Stimulated activated CD8-positive, alpha-beta memory T cell treated with anti-CD3 and anti-CD28 coated beads, Interleukin-15, amount 100 ng/mL, for 24 hours (primary cell): ENCODE measurements at places on chromosomes 5 and 9.

DNA sequence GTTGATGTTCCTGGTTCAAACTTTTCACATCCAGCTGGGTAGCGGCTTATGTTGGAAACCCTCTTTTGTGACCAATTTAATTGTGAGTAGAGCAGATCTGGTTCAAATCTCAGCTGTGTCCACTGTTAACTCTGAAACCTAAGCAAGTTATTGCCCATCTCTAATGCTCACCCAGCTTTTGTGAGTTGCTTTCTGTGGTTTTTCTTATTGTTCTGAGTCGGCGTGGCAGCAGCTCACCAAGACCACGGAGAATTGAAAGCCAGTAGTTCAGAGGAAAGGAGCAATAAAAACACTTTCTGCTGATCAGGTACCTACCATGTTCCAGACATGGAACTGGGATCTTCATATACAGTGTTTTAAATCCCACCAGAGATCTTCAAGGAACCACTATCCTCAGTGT is 114.4 kb downstream of the DOCK2 start:
- no peak for DNase-seq

DNA sequence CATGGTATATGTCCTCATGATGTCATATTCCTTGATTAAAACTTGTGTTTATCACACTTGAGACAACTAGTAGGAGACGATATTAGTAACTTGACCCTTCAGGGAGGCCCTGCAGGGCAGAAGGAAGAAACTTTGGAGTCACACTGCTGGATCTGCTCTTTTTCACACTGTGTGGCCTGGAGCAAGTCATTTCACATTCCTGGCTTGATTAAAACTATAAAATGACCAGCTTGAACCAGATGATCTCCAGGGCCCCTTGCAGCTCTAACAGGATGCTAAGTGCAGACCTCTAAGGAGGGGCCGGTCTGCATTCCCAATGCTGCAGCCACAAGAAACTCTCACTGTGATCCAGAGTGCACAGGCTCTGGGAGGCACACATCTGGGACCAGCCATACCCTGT is 146.4 kb upstream of the ZNF366 start:
- no peak for DNase-seq

GRCh38 chr5:177368869-177369644 is 11.3 kb downstream of the RGS14 start:
- DNase-seq: no peak

GRCh38 chr5:32953694-32954093 is 242.6 kb downstream of the NPR3 start:
- no peak for DNase-seq

DNA sequence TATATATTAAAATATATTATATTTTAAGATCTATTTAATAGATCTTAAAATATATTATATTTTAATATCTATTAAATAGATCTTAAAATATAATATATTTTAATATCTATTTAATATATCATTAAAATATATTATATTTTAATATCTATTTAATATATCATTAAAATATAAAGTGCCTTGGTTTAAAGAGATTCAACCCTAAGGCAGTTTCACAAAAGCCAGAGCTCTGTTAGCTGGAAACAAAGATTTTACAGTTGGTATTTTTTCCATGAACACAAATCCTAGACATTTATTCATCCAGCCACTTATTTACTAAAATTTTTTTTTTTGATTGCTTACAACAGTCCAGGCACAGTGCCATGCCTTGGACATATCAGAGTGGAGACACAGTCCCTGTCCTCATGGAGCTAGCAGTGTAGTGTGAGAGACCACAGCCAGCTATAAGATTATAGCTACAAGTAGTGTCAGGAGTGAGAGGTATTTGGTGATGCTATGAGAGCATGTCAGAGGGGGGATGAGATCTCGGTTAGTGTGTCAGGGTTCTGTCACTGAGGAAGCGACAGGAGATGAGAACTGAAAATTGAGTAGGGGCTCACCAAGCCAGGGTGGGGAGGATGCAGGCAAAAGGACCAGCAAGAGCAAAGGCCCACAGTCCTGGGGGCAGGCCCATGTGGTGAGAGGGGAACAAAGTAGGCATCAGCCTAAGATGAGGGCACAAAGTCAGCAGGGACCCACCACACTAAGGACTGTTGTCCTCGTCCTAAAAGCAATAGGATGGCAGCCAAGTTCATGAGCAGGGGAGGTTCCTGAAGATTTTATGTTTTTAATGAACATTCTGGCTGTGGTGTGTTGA is 74.5 kb downstream of the FBXO38 start:
- DNase-seq: no peak

DNA sequence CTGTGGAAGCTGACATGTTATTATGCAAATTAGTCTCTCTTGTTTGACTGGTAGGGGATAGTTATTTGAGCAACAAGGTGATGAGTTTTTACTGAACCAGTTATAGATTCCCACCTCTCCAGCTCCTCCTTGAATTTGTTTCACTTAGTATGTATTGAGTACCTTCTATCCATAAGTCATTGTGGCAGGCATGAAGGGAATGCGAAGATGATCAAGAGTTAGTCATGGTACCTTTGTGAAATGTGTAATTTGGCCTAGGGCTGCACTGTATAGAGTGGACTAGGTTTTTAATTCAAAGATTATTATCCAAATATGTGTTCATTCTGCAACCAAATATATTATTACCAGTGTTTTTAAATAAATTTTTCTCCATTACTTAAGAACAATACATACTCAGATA is 110.1 kb downstream of the HACD4 start:
- DNase-seq: no peak

DNA sequence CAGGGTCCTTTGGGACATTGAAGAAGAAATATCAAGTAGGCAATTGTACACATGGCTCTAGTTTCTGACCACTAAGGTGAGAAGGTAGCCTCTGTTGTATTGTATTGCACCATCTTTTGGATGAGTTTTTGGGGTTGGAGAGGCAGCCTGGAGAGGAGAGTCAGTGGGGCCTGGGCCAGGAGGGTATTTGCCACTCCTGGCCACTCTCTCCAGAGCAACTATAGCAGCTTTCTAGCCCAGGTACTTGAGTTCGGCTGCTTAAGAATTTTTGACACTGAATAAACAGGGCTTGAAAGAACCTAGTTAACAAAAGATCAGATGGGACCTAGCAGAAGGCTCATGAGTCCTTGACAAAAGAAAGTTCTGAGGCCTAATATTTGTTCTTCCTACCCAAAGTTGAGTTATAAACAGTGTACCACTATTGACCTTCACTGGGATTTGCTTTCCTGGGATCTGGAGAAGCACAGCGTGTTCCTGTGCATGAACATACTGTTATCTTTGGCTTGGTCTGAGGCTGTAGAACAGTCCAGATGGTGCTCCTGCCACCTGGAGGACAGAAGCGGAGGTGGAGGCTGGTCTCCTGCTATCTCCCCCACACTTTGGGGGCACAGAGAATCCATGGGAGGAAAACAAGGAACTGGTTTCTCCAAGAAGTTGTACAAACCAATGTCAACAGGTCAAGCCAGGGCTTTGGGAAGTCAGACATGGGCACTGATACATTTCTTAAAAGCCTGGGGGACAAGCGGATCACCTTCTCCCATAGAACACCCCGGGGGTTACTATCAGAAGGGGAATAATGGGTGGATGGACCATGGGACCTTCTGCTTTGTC is 110.4 kb upstream of the LIFR start:
- no peak for DNase-seq

GRCh38 chr5:138444078-138444773 is 5.4 kb downstream of the REEP2 start:
- no peak for DNase-seq

DNA sequence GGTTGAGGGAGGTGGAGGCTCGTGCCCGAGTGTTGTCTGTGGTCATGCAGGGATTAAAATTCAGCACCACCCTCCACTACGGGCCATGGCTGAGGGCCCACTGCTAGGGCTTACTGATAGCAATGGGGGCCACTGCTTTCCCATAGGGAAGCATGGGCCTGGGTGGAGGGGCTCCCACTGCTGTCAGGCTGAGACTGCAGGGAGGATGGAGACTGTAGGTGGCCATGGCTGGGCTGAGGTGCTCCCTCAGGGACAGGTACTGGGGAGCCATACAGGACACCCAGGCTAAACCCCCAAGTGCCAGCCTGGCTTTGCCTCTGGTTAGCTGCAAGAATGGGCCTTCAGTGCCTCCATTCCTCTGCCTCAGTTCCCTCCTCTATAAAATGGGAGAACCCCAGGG is 26.1 kb downstream of the FAM163B start:
- DNase-seq: no peak

- DNase-seq: no peak
Observed at GRCh38 chr9:117747386-117747970, 43.3 kb downstream of the TLR4 start.

DNA sequence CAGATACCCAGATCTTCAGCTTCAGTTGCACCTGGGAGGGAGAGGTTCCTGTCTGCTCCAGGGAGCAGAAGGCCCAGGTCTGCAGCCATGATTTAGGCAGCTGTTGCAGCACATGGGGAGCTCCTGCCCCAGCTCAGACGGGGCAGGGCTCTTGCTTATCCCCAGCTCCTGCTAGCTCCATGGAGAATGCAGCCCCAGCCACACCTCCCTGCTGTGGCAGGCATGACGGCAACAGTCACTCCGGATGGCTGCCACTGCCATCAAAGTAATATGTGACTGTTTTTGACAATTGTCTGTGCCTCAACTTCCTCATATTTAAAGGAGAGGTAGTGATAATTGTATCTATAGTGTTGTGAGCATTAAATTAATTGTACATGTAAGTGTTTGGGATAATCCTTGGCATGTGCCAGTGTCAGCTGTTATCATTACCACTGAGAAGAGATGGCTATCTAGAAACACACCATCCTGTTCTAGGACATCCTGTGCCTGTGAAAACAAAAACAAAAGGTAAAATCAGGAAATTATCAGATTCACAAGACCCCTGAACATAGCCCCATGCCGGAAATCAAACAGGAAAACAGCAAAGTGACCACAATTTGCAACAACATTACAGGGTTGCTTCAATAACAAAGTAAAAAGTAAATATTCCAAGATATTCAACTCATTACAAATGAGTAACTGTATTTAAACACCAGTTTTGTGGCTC is 1048.8 kb upstream of the ACO1 start:
- DNase-seq: no peak

GRCh38 chr5:78858364-78858763 is 126.7 kb downstream of the ARSB start:
- DNase-seq: no peak
